Stimulated activated naive CD8-positive, alpha-beta T cell treated with anti-CD3 and anti-CD28 coated beads, Interleukin-15, amount 100 ng/mL, for 72 hours (primary cell): ENCODE measurements at places on chromosomes 11 and 22.

DNA sequence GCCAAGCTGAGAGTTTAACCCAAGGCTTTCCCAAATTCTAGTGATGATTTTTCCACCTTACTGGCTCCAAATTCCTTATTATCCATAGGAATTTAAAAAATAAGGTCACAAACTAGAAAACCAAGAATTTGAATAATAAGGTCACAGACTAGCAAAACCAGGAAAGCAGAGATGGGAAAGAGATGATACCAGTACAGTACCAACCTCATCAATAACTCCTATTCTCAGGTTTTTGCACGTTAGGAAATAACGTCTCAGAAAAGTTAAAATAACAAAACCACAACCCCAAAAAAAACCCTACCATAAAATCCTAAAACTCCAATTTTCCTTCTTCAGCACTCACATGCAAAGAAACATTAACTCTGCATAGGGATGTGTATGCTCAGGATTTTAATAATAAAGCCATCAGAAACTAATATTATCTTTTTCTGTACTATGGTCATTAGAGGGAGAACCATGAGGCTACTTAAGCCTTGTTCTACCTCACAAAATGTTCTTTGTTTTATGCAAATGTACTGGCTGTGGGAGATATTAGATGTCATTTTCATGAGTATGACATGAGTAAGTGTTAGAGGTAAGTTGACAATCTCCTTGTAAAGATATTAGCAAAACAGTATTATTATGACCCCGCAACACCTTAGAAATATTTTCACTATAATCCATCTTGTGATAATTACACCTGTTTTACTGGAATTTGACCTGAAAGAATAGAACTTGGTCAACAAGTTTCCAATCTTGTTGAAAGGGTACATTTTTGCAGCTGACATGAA, 16.1 kb upstream of the EED start:
- no peak for DNase-seq

- no peak for DNase-seq
Observed at GRCh38 chr22:25478528-25478927, 85.9 kb upstream of the GRK3 start.

- DNase-seq, result no peak
Observed at GRCh38 chr22:24827296-24827695, 21.3 kb downstream of the SGSM1 start.

GRCh38 chr11:83335446-83336070, 49.4 kb upstream of the CCDC90B start:
- no peak for DNase-seq

- DNase-seq, result no peak
Observed at GRCh38 chr11:46760429-46761128, 41.6 kb downstream of the F2 start.

- no peak for DNase-seq
Observed at GRCh38 chr11:117195761-117196160, 3.4 kb upstream of the TAGLN start.

- DNase-seq, result no peak
Observed at GRCh38 chr11:112085822-112086421, 634 bp downstream of the TIMM8B start.

DNA sequence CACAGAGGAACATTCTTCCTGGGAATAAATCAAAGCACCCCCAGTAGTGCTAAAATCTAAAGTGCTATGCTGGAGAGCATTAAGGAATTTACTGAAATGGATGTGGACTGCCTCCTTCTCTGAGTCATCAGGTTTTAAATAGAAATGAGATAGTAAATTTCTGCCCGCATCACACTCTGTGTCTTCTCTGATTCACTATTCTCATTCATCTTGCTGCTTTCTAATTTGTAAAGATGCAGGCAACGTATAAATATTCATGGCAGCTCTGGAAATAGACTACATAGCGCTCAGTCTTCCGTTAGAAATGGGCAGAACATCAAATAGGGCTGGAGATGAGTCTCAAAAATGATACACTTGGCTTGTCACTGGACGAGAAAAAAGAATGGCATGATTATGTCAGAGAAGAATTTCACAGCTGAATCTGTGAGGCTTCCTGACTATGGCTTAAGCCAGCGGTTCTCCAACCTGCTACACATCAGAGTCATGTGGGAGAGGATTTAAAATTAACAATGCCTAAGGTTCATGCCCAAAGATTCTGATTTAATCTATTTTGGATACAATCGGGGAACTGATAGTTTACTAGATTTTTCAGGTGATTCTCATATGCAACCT, 178.2 kb downstream of the LRRC4C start:
- no peak for DNase-seq

DNA sequence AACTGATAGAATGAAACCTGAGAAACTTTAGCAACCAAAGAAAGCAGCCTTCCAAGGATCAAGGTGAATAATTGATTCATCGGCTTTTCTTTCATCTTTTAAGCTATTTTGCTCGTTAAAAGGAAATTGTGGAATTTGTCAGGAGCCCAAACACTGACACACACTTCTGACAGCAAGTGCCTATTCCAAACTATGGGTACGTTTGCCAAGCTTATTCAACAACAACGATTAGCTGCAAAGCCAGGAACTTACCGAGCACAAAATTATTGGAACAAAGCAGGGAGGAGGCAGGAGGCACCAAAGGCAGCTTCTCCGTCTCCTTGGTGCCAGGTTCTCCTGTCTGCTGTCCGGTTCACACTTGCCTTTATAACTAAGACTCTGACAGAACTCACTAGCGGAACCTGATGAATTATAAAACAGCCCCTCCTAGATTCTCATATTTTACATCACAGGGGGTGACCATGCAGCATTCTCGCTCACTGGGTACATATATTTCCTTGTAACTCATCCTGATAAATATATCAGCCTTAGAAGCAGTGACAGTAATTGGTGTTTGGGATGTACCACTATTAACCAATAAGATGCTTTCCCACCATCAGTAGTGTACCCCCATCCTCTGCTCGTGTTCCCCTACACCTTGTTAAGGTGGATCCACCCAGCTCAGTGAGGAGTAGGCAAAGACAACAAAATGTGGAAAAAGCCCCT, 395.9 kb upstream of the CCDC90B start:
- DNase-seq, result no peak

GRCh38 chr11:102780491-102780918, at the start of gene MMP10:
TSS of gene MMP10 (minus strand) at chr11:102780628. CDS start at chr11:102780591, 37 bp downstream.
- no peak for DNase-seq

DNA sequence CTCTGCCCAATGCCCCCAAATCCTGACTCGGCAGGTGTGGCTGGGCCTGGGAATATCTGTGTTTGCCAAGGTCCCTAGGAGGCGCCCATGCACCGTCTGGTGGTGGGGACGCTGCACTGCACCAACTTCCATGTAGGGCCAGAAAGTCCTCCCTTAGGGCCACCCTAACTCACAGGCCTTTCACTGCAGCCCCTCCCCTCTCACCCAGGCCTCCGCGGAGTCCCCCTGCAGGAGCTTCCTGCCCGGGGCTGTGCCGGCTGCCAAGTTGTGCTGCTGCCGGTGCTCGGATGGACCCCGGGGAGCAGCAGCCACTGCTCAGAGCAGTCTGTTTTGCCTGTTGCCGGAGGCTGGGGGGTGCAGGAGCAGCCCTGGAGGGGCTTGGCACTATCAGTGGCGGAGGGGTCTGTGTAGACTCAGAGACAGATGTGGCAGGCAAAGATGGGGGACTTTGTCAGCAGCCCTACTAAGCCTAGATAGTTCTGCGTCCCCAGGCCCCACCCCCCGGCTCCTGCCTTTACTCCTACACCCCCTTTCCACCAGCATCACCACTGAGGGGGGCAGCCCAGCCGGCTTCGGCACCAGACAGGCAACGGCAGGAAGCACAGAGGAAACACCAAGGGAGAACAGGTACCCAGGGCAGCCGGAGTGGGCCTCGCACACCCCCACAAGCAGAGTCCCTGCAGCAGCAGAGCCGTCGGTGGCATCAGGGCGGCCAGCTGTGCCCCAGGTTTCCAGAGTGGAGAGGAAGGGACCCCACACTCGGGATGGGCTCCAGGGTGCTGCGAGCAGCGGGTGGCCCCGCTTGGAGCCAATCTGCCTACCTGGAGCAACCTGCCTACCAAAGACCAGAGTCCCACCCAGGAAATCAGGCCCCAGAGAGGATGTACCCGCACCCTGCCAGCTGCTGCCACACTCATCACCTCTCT, 124.3 kb downstream of the TRIM29 start:
- DNase-seq, result no peak

- DNase-seq, result no peak
Observed at GRCh38 chr11:102716527-102716926, 8.2 kb downstream of the MMP8 start.

DNA sequence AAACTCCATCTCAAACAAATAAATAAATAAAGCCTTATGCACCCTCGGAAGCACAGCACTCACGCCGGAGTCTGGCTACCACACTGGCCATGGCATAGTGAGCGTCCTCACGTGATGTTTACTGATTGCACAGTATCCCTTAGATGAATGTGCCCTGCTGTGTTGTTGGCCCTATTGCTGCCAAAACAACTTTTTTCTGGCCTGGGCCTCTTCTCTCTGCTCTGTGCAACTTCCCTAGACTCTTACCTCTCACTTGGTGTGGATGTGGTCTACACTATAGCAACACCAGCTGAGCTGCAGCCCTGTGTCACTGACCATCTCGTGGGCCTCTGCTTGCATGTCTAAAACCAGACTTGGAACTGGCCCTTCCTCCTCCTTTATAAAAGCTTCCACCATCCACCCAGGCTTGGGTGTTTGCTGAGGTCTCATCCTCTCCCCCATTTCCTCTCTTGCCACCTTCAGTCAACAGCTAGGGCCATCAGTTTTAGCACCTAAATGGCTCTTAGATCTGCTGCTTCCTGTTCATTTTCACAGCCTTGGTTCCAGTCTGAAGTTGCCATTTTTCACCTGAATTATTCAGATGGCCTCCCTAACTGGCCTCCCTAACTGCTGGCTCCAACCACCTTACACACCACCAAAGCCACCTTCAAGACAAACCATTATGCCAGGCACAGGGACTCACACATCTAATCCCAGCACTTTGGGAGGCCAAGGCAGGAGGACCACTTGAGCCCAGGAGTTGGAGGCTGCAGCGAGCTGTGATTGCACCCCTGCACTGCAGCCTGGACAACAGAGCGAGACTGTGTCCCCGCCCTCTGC, 9.2 kb downstream of the ZNF74 start:
- DNase-seq, result no peak

GRCh38 chr11:44456544-44457300, 108.7 kb upstream of the CD82 start:
- no peak for DNase-seq

- no peak for DNase-seq
Observed at GRCh38 chr22:43428521-43428920, 16.7 kb downstream of the MPPED1 start.

DNA sequence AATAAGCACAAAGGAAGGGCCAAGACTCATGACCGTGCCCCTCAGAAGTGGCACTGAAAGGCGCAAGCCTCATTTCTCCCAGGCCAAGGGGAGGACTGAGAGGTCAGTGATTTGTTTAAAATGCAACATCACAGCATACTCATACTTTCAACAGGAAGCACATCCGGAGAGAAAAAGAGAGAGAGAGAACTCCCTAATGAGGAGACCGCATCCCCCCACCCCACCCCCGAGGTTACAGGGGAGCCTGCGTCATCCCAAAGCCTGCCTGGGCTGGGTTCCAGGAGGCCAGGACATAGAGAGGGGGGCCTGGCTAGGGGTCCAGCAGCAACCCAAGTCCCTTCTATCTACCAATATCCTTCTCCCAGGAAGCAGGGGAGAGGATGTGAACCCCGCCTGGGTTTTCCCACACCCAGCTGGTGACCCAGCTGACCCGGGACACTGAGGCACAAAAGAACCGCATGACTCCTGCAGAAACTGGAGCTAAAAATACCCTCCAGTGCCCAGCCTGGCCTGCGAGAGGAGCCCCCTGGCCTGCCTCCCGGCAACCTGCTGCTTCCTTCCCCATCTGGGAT, 3.8 kb downstream of the CSNK1E start:
- DNase-seq, result no peak

DNA sequence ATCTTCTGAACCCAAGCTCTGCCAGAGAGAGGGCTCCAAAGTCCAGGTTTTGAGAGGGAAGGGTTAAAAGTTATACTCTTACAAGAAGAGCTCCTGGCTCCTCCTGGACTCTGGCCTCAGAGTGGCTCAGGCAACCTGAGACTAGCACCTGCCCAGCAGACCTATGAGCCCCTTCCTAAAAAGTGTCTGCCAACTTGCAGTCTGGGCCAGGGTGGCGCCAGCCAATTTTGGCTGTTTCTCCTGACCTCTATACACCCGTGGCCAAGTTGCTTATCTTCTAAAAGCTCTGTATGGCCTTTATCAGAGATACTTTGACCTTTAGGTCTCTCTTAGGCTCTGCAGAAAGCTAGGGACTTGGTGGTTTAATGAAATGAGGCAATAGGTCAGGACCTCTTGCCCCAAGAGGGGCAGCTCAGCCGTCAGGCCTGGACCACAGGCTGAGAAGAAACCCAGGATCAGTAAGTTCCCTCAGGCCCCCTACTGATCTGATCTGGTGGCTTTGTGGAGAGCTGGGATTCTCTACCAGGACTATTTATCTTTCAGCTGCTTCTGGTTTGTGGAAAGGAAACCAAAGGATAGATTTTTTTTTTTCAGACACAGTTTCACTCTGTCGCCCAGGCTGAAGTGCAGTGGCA, 10.3 kb upstream of the UCP3 start:
- no peak for DNase-seq

DNA sequence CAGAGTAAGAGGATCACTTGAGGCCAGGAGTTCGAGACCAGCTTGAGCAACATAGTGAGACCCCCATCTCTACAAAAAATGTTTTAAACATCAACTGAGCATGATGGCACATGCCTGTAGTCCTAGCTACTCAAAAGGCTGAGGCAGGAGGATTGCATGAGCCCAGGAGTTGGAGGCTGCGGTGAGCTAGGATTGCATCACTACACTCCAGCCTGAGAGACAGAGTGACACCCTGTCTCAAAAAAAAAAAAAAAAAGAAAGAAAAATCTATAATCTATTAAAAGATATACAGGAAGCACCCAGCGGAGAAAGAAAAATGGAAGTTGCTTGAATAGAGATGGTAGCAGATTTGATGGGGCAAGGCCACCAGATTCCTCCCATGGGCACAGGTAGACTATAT, 61.8 kb downstream of the FAM83F start:
- DNase-seq, result no peak

- DNase-seq, result peak; percentile 9
Observed at GRCh38 chr11:66595245-66595904, 2.4 kb downstream of the CCS start.

- DNase-seq, result no peak
Observed at GRCh38 chr11:20397281-20397680, 9.8 kb downstream of the PRMT3 start.

GRCh38 chr11:74427384-74427886, 29.2 kb upstream of the PGM2L1 start:
- no peak for DNase-seq

DNA sequence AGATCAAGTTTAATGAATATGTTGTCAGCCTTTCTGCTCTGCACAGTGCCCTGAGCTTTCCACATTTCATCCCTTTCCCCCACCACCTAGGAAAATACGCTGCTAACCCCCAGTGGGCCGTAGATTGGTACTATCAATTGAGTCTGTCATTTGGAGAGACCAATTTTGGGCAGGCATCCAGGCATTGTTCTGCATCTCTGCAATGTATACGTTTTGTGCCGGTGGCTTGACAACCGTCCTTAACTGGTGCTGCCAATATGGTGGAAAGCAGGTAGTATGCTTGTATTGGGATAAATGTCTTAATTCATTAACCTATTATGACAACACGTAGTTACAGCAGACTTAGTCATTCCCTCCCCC, 1.3 kb downstream of the ELMOD1 start:
- peak; percentile 15 for DNase-seq
